Adipose tissue (tissue), 3 donors: ENCODE measurements at places on chromosomes 5 and 9. TPM values are rescaled to one million over a fixed set of nuclear protein-coding genes. Genes with fewer than 3 reads are reported as not detected.

PITX1 gene
- polyA plus RNA-seq: 0.32 TPM

SCAMP1 gene
- polyA plus RNA-seq: 7.5 TPM

PLAC8L1 gene
- 0.24 TPM for polyA plus RNA-seq

PAEP gene
- polyA plus RNA-seq: not detected

LRRC19 gene
- polyA plus RNA-seq: not detected

C5orf52 gene
- polyA plus RNA-seq: not detected

ACTBL2 gene
- not detected for polyA plus RNA-seq

TIMD4 gene
- not detected for polyA plus RNA-seq

F2RL2 gene
- 0.05 TPM for polyA plus RNA-seq

LPAR1 gene
- 3.6 TPM for polyA plus RNA-seq

SLC22A4 gene
- 0.23 TPM for polyA plus RNA-seq

PCDHB15 gene
- 2.0 TPM for polyA plus RNA-seq

TNFSF8 gene
- 2.0 TPM for polyA plus RNA-seq

TAF11L2 gene
- polyA plus RNA-seq: not detected

FOXD4 gene
- 0.21 TPM for polyA plus RNA-seq

F12 gene
- 2.0 TPM for polyA plus RNA-seq

CAPSL gene
- not detected for polyA plus RNA-seq

SHROOM1 gene
- polyA plus RNA-seq: 12.6 TPM

CSF1R gene
- 2.9 TPM for polyA plus RNA-seq
